Activated CD4-positive, alpha-beta T cell treated with anti-CD3 and anti-CD28 coated beads, Interleukin-2, amount 10 ng/mL, durations not matched to agents 24 days and 14 days (primary cell): ENCODE measurements at places on chromosomes 7 and 10.

- H3K4me1 ChIP-seq, result no peaks in the 10 kb centered on the region
- no peak overlapping the region for H3K27ac ChIP-seq
- DNase-seq, result no peak
- H3K4me3 ChIP-seq, result no peak overlapping the region
Observed at GRCh38 chr7:99301496-99301895, 24.2 kb upstream of the ARPC1A start.

GRCh38 chr7:140673774-140674155, 1.0 kb downstream of the ADCK2 start:
- peak overlapping the region; percentile 89 for H3K4me3 ChIP-seq
- DNase-seq, result no peak
- H3K27ac ChIP-seq, result peak overlapping the region; percentile 87
- peaks cover 20% of the 10 kb centered on the region for H3K36me3 ChIP-seq
- peaks cover 31% of the 10 kb centered on the region for H3K4me1 ChIP-seq

- H3K27me3 ChIP-seq, result no peaks in the 10 kb centered on the region
- H3K27ac ChIP-seq, result peak overlapping the region; percentile 88
- peaks cover 61% of the 10 kb centered on the region for H3K4me1 ChIP-seq
- peaks cover 38% of the 10 kb centered on the region for H3K36me3 ChIP-seq
- peak; percentile 88 for DNase-seq
Observed at GRCh38 chr10:72335394-72336258, 19.1 kb downstream of the DNAJB12 start.

- no peak overlapping the region for H3K4me3 ChIP-seq
- no peaks in the 10 kb centered on the region for H3K36me3 ChIP-seq
- H3K27me3 ChIP-seq, result peaks cover 6% of the 10 kb centered on the region
Observed at GRCh38 chr10:13492493-13493180, 36.2 kb downstream of the BEND7 start.

DNA sequence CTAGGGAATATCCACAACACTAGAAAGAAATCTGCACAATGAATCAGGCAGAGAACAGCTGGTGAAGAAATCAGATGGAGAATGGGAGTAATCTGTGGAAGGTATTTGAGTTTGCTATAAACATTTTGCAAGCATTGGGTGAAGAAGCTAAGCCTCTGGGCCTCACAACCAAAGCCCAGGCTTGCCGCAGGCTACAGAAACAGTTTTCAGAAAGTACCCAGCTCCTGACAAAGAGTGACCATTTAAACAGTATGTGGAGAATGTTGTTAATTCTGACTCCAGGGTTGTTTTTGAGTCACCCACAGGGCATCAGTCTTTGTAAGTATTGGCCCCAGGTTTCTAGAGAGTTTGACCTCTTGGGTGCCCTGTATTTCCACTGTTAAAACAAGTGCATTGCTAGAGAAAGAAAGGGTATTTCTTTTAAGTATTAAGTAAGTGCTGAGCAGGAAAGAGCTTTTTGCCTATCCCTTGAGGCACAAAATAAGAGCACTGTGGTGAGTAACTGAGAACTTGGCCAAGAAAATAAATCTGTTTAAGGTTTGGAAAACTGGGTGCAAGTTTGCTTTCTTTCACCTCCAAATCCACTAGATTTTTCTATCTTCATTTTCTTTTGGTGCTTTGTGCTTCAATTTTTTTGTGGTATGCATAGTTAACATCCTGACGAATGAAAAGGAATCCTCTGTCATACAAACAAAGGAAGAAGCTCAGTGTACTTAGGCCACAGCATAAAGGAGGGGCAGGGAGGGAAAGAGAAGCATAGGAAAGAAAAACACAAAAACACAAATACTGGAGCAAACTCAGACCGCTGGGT, 691.8 kb downstream of the SUGCT start:
- H3K4me3 ChIP-seq, result no peak overlapping the region
- H3K36me3 ChIP-seq, result no peaks in the 10 kb centered on the region
- no peaks in the 10 kb centered on the region for H3K27me3 ChIP-seq
- H3K27ac ChIP-seq, result no peak overlapping the region
- no peaks in the 10 kb centered on the region for H3K4me1 ChIP-seq

DNA sequence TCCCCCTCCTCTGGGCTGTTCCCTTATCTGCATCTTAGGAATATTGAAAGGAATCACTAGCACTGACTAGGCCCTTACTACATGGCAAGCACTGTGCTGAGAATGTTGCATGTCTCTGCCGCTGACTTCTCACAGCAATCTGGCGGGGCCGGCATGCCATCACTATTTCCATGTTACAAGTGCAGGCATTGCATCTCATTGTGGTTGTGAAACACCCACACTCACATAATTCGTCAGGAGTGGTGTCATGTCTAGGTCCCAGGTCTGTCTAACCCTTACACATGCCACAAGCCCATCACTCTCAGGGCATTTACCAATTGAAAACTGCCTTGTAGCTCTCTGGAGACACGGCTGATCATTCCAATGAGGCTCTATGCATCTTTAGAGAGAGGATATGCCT, 8.5 kb upstream of the IL2RA start:
- H3K4me3 ChIP-seq, result peak overlapping the region; percentile 84
- peak overlapping the region; percentile 98 for H3K27ac ChIP-seq
- peaks cover 2% of the 10 kb centered on the region for H3K36me3 ChIP-seq
- H3K4me1 ChIP-seq, result peaks cover 92% of the 10 kb centered on the region

- H3K4me3 ChIP-seq, result no peak overlapping the region
- H3K36me3 ChIP-seq, result no peaks in the 10 kb centered on the region
- DNase-seq, result no peak
- no peak overlapping the region for H3K27ac ChIP-seq
- no peaks in the 10 kb centered on the region for H3K4me1 ChIP-seq
- H3K27me3 ChIP-seq, result peaks cover 3% of the 10 kb centered on the region
Observed at GRCh38 chr10:29252811-29253689, 35.8 kb upstream of the LYZL1 start.
